Naive thymus-derived CD4-positive, alpha-beta T cell (primary cell): ENCODE measurements at places on chromosomes 6 and 20. TPM values are rescaled to one million over a fixed set of nuclear protein-coding genes. Genes with fewer than 3 reads are reported as not detected.

Gene OPRM1
- total RNA-seq: not detected

DNA sequence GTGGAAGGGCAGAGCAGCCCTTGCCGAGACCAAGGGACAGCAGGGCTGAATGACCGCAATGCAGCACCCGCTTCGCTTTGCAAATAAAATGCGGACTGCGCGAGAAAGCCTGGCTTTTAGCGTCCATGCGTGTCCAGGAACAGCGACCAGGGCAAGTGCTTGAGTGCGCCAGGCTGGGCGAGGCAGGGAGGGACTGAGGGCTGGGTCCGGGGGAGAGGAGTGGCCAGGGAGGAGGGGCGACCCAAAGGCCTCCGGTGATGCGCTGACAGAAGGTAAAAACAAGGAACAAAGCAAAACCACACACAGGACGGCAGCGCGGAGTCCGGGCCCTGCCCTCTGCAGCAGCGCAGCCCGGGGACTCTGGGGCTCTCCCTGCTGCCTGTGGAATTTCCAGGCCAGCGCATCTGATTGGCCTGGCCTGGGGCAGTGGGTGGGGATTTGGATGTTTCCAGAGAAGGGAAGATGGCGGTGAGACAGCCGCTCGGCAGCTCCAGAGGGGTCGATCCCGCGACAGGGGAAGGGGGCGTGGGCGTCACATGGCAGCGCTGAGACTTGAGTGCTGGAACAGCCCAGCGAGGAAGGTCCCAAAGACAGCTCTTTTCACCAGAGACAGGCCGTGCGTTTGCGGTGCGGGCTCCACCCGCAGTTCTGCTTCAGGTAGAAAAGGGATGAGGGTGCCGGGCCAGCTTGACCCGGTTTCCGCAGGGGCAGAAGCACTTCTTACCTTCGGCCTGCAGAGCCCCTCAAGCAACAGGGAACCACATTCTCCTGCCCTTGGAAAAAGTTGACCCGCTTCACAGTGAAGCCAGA, 51.8 kb downstream of the SSR1 start:
- no peaks in the 10 kb centered on the region for H3K36me3 ChIP-seq
- H3K4me1 ChIP-seq: no peaks in the 10 kb centered on the region

Gene ZC2HC1B
- total RNA-seq: not detected

GRCh38 chr6:55276745-55277530, 50.3 kb upstream of the GFRAL start:
- no peak overlapping the region for H3K27ac ChIP-seq
- H3K36me3 ChIP-seq: no peaks in the 10 kb centered on the region
- no peaks in the 10 kb centered on the region for H3K4me1 ChIP-seq
- no peaks in the 10 kb centered on the region for H3K27me3 ChIP-seq
- no peak overlapping the region for H3K4me3 ChIP-seq

GRCh38 chr20:37337208-37337991, 8.5 kb upstream of the SRC start:
- H3K27me3 ChIP-seq: no peaks in the 10 kb centered on the region
- H3K36me3 ChIP-seq: no peaks in the 10 kb centered on the region
- DNase-seq: no peak
- H3K27ac ChIP-seq: no peak overlapping the region

Gene SLC17A3
- not detected for total RNA-seq

Gene COL9A1
- not detected in 2 replicates for total RNA-seq
